Fibroblast of skin of right quadriceps (primary cell): ENCODE measurements at places on chromosomes 12 and 14.

DNA sequence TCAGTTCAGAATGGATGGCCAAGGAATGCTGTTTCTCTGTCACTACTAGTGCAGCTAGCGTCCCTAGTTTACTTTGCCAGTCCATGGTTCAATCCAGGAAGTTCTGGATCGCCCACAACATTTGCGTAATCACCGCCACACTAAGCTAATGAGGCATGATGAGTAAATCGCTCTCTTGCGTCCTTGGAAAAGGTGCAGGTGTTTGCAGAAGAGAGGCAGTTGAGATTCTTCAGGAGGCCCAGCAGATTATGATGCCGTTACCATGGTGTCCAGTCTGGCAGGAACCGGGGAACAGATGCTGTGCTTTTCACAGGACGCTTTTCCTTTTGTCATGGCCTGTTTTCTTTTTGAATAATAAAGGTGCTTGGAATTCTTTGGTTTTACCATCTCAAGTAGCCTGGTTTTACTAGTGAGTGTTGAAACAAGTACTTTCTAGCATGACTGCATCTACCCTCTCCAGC, 9.0 kb downstream of the TPH2 start:
- DNase-seq, result no peak

DNA sequence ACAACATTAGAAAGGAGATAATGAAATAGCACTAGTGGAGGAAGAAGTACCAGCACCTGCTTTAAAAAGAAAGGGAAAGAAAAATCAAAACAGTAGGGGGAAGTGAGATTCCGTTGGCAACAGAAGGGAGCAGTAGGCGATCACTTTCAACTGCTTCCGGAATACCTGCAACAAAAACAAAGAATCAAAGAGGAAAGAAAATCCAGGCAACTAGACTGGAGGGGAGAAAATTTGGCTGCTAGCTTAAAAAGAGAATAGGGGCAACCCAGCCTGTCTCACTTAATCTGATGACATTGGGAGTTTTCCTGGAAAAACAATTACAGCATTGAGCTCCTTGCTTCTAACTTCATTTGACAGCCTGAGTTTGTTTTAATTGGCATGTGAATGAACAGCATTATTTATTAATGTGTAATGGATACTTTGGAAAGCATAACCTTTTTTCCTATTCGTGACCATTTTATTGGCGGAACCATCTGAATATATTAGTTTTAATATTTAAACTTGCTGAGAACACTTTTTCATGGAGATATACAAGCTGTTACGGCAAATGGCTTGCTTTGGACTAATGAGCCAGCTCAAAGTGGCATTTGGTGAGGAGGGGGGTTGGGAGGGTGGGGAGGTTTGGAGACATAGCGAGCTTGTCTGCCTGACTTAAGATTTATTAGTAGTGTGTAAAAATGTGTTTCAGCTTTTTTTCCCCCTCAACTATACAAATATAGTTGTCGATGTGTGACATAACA, 2.5 kb upstream of the DACT1 start:
- DNase-seq, result no peak

- no peak for DNase-seq
Observed at GRCh38 chr12:132318618-132319033, 10.8 kb downstream of the GALNT9 start.

- peak; percentile 14 for DNase-seq
Observed at GRCh38 chr12:24705741-24706358, 243.1 kb downstream of the BCAT1 start.

DNA sequence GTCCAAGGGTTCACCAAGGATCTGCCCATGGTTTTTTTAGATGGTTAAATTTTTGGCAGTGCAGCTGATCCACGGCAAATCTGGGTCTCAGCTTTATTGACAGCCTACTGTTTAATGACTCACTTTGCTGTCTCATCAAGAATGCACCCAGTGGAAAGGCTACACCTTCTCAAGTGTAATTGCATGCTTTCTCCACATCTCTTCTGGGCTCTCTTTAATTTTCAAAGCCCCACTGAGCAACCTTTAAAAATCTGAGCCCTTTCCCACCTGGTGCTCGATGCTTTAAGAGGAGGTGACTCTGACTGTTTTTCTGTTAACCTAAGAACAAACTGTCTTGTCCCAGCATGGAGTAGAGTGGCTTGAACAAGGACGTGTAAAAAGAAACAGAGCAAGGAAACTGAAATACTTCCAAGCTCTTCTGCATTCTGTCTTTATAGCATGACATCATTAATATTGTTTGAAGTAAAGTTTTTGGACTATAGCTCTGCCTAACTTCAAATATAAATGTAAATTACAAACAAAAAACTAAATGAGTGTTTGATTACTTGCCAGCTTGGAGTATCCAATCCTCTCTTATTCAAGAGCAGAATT, 214.2 kb upstream of the KRR1 start:
- DNase-seq, result peak; percentile 73

DNA sequence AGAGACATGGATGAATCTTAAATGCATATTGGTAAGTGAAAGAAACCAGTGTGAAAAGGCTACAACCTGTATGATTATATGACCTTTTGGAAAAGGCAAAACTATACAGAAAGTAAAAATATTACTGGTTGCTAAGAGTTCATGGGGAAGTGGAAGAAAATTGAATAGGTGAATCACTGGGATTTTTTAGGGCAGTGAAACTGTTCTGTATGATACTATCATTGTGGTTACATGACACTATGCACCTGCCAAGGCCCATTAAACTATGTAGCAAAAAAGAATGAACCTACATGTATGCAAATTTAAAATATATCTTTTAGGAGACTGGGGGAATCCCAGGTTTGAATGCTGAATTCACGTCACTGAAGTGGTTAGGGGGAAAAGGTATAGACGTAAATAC, 12.6 kb upstream of the OR8S1 start:
- DNase-seq, result no peak

DNA sequence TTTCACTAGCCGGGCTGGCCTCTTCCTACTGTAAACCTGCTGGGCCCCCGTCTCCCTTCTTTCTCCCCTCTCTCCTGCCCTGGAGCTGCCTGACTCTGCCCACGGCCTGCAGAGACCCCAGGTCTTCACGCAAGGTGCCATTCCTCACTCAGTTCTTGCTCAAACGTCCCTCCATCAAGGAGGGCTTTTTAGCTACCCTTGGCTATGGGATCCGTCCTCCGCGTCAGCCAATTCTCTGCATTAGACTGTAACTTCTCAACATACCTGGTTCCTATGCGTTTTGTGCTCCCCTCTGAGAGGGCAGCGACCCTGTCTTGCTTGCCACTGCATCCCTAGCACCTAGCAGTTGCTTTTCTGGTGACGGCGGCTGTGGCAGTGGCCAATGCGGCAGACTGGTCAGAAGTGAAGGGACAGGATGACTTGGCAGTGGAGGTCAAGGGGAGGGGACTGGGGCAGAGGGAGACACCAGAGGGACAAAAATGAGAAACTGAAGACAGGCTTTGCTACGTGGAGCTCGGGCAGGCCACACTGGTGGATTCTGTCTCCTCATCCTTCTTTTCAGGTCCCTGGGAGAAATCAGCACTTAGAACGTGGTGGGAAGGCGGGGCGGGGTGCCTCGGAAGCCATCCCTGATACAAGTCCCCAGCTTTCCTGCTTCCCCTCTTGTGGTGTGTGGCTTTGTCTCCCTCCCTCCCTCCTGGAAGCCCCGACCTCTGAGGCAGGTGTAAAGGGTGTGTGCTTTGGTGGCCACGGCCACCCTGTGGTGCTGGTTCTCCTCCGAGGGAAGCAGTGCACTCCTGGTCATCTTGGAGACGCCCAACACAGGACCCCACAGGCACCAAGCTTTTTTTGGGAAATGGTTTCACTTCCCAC, 1.8 kb downstream of the B3GNT4 start:
- DNase-seq, result no peak

- DNase-seq, result no peak
Observed at GRCh38 chr12:31740628-31741027, 11.8 kb upstream of the AMN1 start.

- DNase-seq, result no peak
Observed at GRCh38 chr14:54220704-54221431, 175.9 kb upstream of the CDKN3 start.

GRCh38 chr12:67651132-67651695, 2.7 kb downstream of the DYRK2 start:
- DNase-seq, result peak; percentile 59

- DNase-seq, result no peak
Observed at GRCh38 chr14:40058901-40059897, 627.0 kb upstream of the FBXO33 start.

DNA sequence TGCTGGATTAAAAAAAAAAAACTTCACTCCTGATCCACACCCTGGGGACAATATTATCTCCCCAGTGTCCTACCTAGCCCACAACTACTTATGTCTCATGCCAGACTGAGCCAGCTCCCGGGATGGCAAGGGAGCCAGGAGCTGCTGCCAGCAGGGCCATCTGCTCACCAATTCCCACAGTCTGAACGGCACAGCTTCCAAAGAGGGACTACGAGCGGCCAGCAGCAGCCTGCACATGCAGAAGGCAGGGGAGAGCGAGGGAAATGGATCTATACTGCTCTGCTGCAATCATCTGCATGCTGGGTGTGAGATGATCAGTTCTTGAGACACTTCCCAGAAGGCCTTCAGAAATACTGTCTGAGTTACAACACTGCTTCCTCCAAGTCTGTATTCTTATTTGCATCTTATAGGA, 11.1 kb downstream of the SSH1 start:
- no peak for DNase-seq

DNA sequence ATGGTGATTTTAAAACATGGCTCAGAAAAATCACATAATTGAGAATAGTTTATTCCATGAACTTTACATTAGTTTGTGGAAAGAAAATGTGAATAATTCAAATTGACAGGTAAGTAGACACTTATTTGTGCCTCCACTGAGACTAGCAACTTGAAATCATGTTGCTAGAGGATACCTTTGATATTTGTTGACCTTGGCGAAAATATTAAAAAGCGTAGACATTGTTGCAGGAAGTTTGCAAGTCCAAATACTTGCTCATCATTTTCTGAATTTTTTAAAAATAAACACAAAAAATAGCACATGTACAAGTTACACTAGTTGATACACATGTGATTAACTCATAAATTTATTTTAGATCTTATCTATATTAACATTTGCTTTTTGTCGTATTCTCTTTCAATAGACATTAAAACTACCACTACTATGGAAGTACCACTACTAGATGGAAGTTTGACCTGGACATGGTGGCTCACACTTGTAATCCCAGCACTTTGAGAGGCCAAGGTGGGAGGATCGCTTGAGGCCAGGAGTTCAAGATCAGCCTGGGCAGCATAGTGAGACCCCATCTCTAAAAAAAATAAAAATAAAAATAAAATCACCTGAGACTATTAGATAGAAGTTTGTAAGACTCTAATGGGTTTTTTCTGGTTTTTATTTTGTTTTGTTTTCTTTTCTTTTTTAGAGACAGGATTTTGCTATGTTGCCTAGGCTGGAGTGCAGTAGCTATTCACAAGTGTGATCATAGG, 24.3 kb downstream of the VEZT start:
- DNase-seq, result no peak

GRCh38 chr12:108722992-108723766, 8.1 kb downstream of the CORO1C start:
- DNase-seq, result peak; percentile 98

DNA sequence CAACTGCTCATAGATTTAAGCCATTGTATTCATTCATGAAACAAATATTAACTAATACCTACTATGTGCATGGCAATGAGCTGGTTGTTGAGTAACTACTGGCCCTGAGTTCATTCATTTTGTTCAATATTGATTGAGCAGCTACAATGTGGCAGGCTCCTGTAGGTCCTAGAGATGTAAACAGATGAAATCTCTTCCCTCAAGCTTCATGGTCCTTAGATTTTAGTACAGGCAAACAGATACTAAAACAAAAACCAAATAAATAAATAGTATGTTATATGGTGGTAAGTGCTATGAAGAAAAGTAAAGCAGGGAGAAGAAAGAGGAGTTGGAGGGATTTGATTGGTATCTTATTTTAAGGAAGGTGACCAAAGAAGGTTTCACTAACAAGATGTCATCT, 77.8 kb downstream of the RERG start:
- no peak for DNase-seq

- no peak for DNase-seq
Observed at GRCh38 chr14:63275611-63276010, 43.1 kb downstream of the GPHB5 start.

GRCh38 chr14:94098326-94098992, 12.1 kb upstream of the IFI27 start:
- peak; percentile 90 for DNase-seq
